HS-27A (cell line): ENCODE measurements at places on chromosomes 13 and 19.

- DNase-seq: no peak
Observed at GRCh38 chr13:43985422-43986072, 105.8 kb downstream of the LACC1 start.

DNA sequence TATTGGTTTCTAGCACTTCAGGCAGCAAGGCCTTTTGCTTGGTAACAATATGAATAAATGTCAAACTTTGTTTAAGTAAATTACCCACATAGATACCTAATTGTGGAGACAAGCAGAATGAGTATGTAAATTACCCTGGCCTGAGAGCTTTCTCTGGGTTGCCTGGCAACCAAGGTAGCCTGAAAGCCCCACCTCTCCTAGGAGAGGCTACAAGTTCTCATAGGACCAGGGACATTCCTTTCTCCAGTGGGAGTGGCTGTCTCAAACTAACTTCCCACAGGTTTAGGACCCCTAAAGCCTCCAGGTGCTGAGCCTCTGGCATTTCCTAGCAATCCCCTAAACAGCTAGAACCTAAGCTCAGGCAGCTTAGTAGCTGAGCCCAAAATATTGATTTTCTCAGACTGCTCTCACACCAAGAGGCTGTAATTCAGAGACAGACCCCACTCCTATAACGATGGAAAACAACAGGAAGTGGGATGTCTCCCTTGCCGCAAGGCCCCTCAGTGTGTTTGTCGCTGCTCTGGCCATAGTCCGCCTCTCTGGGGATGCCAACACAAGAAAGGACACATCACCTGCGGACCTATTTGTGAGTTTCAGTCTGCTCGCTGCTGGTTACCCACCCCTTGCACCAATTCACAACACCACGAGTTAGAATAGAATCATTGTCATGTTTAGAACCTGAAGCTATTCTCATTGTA lies 207.3 kb downstream of the DLEU7 start:
- DNase-seq: no peak

DNA sequence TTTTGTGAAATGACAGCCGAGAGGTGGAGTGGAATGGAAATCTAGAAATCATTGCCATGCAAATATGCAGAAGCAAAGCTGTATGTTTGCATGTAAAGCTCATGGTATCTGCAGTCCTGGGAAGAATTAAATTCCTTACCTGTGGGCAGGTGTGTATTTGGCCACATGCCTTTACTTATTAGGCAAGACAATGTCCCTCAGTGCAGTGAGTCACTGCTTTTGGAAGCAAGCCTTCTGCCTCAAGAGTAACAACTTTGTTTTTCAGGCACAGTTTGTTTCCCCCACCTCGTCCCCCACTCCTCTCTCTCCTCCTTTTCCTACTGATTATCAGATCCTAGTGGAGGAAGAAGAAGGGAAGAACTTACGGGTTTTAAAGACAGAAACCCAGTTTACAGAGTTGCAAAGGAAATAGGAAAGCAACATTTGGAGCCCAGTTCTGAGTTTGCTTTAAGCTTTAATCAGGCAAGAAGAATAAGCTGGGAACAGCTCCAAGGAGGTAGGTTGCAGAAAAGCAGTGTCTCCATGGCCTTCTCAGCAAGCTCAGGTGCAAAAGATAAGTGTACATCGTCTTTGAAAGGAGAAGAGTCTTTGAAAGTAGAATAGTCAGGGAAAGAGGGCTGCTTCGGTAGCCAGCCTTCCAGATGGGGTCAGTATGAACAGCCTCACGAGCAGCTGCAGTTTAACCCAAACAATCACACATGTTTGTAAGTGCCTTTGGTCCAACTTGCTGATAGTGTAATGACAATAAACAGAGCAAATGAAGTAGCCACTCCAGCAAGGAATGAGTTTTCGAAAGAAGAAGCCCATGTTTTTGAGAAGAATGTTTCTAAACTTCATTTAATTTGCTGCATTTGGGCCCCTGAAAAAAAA lies 190.1 kb downstream of the KLF5 start:
- DNase-seq: no peak

DNA sequence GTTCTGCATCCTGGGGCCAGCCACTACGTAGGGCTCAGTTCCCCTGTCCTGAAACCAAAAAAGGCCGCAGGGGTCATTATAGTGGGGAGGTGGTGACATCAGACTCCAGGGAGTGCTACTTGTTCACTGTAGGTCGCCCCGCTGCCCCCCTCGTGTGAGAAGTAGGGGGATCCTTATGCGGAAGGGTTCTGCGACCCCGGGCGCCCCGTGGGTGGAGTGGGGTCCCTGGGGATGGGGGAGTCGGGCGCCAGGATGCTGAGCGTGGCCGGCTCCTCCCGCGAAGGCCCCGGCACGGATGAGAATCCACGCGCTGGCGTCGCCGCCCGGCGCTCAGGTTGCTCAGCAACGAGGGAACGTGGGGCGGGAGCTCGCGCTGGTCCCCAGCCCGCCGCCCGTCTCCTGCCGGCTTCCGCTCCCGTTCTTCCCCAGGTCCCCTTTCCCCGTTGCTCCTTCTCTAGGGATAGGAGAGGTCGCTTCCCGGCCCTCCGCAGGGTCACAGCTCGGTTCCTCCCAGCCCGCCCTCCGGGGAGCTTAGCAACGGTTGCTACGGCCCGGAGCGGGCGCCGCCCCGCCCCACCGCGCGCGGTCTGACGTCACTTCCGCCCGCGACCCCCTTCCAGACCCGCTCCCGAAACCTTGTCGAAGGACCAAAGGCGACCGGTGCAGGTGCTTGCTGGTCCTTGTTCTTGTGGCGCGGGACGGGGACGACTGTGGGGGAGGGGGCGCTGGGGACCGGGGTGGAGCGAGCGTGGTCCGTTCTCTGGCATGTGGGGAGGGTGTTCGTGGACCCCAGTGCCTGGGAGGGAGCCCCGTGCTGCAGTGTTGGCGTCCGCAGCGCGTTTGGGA lies at the start of gene NAT14:
TSS of gene NAT14 (plus strand) at position 596 of the 846 bp plus-strand sequence. CDS start 521 bp downstream, outside the sequence.
- no peak for DNase-seq

DNA sequence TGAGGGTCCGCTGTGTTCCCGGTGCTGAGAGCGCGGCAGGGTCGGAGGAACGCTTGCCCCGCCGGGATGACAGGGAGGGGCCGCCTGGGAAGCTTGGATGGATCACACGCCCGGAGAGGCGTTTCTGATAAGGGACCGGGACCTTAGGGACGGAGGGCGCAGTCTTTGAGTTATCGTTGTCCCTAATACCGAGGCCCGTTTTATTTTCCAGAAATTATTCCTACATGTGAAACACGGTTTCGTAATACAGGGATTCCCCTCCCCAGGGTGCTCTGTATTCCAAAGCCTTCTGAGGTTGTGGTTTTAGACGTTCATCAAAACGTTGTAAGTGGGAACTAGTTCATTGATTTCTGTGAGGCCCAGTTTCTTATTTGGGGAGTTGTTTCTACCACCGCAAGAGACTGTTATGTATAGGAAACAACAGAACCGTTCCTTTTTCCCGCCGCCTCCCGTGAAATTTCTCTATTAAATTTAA lies 752 bp downstream of the PDCD5 start:
- DNase-seq: peak; percentile 31

DNA sequence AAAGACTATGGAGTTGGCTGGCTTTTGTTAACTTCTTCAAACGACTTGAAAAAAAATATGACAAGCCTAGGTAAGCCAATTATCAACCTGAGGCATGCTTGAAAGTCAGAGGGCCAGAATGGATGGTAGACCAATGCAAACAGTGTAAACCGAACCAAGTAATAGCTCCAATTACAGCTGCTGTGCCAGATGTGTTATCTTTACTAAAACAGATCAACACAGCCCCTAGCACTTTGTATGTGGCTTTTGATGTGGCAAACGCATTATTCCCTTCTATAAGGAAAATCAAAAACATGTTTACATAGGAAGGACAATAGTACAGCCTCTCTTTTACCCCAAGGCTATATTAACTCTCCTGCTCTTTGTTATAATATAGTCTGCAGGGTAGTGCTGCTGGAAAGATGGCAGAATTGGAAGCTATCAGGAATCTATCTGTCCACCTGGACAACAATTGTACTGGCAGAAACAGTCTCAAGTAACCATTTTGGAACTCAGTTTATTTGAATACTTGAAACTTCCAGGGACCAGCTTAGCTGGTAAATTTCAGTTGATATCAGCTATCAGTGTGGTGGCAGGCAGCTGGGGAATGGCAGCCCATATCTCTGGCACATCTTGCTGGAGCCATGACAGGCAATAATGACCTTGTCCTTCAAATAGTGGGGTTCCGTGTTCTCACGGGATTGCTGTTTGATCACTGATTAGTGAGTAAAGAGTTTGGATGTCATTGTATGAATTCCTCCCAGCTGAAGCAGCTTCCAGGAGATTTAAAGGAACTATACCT lies 144.4 kb upstream of the WASF3 start:
- no peak for DNase-seq

DNA sequence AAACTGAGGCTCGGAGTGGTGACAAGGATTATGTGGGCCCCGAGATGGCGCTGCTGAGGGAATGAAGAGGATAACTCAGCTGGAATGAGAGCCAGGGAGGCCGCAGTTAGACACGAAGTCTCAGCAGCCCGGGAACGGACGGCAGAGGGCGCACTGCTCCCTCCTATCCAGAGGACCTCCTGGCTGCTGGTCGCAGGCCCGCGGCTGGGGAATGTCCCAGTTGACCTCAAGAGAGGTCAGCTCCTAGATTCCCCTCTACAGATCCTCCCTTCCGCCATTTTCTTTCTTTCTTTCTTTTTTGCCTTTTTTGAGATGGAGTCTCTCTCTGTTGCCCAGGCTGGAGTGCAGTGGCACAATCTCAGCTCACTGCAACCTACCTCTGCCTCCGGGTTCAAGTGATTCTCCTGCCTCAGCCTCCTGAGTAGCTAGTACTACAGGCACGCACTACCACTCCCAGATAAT lies 24.1 kb upstream of the ASPDH start:
- DNase-seq: peak; percentile 43

DNA sequence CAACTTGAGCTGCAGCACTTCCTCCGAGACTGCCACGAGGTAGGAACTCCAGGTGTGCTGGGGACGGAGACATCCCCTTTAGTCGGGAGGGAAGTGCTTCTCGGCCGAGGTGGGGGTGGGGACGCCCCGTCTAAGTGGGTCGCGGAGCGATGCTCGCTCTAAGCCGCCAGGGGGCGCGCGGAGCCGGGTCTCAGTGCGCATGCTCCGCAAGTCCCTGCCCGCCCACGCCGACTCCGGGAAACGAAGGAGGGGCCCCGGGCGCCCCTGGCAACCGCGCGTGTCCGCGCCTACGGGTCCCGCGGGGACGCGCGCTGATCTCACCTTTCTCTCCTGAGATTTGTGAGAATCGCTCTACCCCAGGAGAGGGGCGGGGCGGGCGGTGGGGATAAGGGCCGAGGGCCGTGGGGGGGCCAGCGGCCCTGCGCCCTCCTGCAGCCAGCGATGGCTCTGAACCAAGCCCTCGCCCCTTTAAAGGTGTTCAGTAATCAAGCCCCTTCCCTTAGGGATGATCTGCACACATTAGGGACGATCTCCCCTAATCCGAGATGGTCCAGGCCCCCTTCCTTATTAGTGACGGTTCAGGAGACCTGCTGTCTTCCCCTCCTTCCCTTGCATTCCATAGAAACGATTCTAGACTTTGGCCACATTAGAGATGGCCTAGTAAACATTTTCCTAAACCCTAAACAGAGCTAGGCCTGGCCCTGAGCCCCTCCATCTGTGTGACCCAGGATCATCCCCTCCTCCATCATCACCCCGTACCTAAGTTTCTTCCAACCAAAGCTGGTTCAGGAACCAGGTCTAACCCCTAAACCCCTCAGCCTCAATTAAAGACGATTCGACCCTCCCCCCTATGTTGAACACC lies 47.3 kb upstream of the SHKBP1 start:
- peak; percentile 72 for DNase-seq

- no peak for DNase-seq
Observed at GRCh38 chr13:57704031-57704430, 72.5 kb downstream of the PCDH17 start.

GRCh38 chr19:37932985-37933936 lies 26.3 kb downstream of the SIPA1L3 start:
- no peak for DNase-seq

DNA sequence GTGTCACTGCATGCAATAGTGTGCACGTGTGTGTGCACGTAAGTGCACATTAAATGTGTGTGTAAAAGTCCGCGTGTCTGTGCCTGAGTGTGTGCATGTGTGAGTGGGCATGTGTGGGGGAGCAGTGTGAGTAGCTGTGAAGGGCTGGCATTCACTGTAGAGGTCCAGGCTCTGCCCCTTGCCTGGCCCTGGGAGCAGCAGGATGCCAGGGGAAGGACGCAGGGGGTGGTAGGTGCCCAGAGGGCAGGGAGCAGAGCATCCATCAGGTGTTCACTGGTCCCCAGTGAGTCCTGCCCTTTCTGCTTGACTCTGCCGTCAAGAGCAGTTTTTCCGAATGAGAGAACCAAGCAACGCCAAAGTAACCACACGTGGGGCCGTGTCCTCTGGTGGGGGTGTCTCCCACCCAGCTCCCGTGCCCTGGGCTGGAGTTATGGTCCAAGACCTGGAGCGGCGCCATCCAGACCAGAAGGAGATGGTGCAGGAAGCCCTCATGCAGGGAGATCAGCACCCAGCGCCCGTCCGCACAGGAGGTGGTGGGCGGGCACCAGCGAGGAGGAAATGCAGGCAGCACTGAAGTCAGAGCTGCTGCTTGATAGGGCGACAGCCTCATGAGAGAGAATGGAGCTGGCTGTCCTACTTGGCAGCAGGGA lies 68.5 kb downstream of the TEX29 start:
- DNase-seq: no peak

GRCh38 chr13:73465617-73465971 lies 406.8 kb downstream of the KLF5 start:
- DNase-seq: no peak

DNA sequence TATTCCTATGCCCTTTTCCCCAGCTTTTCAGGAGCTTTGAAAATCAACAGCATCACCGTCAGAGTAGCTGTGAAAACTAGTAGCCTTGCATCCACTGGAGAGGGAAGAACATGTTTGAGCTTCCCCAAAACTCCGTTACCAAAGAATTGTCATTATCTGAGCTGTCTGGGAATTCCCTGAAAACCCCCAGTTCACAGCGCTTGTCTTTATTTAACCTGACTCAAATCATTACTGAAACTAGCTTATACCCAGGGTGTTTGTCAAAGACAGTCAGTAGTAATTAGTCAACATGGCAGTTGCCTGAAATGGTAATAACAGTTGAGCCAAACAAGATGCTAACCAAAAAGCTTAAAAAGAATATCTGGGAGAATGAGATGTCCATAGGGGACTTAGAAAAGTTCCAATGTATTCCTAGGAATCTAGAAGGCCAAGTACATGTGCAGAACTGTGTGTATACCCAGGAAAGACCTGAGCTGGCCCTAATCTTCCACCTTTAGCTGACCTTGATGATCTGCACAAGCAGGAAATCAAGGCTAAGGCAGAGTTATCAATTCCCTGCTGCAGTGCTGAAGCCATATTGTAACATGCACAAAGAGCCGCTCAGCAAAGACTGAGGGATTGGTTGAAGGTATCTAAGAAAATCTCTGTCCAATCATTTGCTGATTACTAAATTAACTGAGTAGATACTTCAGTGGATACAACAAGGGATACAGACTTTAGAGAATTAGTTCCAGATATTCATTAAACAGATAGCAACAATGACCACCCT lies 130.8 kb downstream of the KL start:
- DNase-seq: no peak
